ENCODE measurements at places on chromosomes 12 and 14.

GRCh38 chr14:36700651-36701050 is 39.0 kb downstream of the PAX9 start:
- DNase-seq = no peak

- no peak for DNase-seq
Observed at GRCh38 chr14:45251912-45252311, 1.1 kb downstream of the MIS18BP1 start.

GRCh38 chr12:70628701-70629480 is 8.3 kb downstream of the PTPRB start:
- no peak for DNase-seq

DNA sequence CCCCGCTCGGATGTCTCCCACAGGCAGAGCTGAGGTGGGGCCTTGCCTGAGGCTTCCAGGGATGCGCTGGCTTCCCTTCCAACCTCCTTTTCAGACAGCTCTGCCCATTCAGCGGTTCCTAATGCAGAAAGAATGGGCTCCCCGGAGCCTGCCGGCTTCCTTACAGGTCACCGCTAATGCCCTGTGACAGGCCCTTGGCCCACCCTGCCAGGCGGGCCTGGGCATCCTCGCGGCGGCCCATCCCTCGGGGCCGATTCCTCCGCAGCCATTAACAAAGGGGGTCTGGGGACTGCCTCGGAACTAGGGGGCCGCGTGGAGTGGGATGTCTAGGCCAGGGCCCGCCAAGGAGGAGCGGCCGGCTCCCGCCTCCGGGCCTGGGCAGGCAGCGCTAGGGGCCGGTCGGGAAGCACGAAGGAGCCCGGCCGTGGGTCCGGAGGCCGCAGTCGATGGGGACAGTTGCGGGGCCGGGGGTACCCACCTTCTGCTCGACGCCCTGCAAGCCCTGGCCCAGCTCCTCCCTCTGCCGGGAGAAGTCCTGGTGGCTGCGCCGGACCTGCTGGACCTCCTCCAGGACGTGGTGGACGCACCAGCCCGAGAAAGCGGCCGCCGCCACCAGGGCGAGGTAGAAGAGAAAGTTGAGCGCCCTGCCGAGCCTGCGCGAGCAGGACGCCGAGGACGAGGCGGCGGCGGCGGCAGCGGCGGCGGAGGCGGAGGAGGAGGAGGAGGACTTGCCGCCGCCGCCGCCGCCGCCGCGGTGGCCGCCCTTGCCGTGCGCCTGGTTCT is 738 bp downstream of the CKAP4 start:
- peak; percentile 71 for DNase-seq

GRCh38 chr12:21831791-21832344 is 57.4 kb upstream of the KCNJ8 start:
- DNase-seq = no peak

DNA sequence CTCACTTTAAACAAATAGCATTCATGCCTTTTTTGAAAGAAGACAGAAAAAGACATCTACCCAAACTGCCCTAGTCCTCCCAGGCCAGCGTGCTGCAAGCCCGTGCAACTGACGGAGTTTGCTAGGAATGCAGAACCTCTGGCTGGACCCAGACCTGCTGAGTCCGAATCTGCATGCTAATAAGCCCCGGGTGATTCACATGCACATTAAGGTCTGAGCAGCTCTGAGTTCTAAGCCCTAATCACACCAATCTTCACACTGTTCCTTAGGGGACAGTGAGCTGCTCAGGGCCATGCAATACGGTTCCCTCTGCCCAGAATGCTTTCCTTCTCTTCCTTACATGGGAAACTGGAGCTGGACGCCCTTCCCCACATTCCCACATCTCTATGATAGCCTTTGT is 25.2 kb downstream of the HAL start:
- peak; percentile 60 for DNase-seq

DNA sequence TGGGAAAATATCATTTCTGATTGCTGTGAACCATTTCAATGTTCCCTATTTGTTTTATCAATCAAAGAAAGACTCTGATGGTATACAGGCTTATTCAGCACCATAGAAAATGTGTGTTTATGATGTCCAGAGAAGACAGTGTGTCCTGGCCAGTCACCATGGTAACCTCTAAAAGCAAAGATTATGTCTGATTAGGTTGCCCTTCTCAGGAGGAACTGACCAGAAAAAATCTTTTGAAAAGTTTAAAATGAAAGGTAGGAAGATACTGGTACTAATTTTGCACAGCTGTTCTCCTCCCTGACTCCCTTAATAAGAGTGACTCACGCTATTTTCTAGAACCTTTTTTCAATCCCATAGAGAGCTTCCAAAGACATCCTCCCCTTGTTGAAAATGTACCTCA is 391.8 kb upstream of the DCN start:
- no peak for DNase-seq

DNA sequence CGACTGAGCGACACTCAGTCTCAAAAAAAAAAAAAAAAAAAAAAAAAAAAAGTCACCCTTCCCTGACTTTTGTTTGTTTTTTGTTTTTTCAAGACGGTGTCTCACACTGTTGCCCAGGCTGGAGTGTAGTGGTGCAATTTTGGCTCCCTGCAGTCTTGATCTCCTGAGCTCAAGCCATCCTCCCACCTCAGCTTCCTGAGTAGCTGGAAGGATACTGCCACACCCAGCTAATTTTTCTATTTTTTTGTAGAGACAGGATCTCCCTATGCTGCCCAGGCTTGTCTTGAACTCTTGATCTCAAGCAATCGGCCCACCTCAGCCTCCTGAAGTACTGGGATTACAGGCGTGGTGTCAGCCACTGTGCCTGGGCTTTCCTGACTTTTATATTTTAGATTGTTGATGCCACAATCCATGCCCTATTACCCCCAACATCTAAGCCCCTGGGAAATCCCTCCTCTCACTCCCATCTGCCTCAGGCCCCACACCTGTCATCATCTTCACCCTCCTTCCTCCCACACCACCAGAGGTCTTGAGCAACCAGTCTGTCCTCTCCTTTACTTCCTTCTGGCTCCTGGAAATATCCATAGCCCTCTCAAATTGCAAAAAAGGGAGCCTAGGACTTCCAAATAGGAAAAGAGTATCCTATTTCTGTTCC is 7.8 kb downstream of the IKZF4 start:
- DNase-seq = no peak

GRCh38 chr12:125249066-125249824 is 184.0 kb downstream of the AACS start:
- DNase-seq = no peak

DNA sequence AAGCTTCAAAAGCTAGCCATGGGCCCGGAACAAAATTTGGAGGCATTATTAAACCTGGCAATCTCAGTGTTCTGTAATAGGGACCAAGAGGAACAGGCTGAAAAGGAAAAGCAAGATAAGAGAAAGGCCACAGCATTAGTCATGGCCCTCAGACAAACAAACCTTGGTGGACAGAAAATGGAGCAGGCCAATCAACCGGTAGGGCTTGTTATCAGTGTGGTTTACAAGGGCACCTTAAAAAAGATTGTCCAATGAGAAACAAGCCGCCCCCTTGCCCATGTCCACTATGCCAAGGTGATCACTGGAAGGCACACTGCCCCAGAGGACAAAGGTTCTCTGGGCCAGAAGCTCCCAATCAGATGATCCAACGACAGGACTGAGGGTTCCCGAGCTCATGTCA is 653.9 kb upstream of the TMEM132C start:
- no peak for DNase-seq

- no peak for DNase-seq
Observed at GRCh38 chr12:29223956-29224543, 75.0 kb downstream of the FAR2 start.

DNA sequence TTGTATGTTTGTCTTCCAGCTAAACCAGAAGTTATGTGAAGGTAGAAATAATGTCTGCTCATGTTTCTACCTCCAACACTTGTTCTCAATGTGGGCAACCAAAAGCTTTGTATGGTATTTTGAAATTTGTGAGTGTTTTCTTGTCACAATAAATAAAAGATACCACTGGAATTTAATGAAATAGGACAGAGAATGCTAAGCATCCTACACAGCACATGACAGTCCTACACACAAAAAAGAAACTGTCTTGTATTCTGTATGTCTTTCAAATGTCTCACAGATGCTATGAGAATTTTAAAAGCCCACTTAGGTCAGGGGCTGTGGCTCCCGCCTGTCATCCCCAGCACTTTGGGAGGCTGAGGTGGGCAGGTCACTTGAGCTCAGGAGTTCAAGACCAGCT is 68.9 kb downstream of the RALGAPA1 start:
- no peak for DNase-seq

DNA sequence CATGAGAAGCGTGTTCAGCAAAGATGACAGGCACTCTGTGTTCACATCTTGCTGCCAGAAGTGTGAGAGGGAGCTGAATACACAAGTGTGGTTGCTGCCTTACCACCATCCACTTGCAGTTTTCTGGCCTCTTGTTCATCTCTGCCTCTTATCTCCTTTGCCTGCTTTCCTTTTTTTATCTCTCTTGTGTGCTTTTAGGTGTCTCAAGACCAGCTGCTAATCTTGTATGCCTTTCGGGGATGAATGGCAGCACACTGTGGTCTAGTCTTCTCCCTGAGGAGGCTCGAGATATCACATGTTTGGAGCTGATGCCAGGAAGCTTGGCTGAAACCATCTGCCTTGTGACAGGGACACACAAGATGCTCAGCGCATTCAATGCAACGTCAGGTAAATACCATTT is 17.2 kb downstream of the FAM234B start:
- no peak for DNase-seq

DNA sequence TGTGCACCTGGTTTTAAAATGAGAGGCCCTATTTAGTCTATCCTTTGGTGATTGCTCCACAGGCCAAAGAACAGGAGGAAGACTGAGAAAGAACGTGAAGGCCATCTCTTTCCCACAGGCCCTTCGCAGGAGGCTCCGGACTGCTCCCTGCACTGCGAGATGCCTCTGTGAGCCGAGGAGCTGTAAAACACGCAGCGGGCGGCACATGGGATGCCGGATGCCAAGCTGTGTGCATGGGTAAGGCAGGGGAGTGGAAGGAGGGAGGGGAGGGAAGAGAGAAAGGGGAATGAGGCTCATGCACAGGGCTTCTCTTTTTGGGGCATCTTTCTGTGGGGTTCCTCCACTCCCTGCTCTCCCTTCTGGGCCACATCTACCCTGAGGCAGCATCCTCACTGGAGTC is 61.6 kb downstream of the SPTB start:
- no peak for DNase-seq

GRCh38 chr12:119693511-119693910 is 25.6 kb downstream of the PRKAB1 start:
- no peak for DNase-seq

GRCh38 chr14:64906022-64906421 is 8.2 kb upstream of the CHURC1 start:
- no peak for DNase-seq

GRCh38 chr14:53874704-53875103 is 81.9 kb downstream of the BMP4 start:
- DNase-seq = no peak

- DNase-seq = no peak
Observed at GRCh38 chr12:103691063-103691462, 104.0 kb downstream of the STAB2 start.
